ENCODE measurements at places on chromosomes 2 and 18.

GRCh38 chr18:11369556-11369955 lies 220.2 kb upstream of the PIEZO2 start:
- DNase-seq, result no peak

GRCh38 chr2:174613531-174613930 lies 15.9 kb upstream of the WIPF1 start:
- DNase-seq, result no peak

DNA sequence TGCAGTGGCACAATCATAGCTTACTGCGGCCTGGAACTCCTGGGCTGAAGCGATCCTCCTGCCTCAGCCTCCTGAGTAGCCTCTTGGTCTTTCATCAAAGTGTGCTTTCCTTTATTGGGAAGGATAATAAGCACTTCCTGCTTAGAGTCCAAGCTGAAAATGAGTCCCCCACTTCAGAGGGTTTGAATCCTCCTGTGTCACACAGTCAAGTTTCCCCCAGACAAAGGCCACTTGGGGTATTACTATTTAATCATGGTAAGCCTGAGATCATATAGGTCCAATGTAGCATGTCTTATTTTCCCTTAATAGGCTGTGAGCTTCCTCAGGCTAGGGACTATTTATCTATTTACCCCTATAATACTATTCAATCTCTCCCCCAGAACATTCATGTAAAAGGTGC lies 11.4 kb upstream of the KIAA2012 start:
- no peak for DNase-seq

DNA sequence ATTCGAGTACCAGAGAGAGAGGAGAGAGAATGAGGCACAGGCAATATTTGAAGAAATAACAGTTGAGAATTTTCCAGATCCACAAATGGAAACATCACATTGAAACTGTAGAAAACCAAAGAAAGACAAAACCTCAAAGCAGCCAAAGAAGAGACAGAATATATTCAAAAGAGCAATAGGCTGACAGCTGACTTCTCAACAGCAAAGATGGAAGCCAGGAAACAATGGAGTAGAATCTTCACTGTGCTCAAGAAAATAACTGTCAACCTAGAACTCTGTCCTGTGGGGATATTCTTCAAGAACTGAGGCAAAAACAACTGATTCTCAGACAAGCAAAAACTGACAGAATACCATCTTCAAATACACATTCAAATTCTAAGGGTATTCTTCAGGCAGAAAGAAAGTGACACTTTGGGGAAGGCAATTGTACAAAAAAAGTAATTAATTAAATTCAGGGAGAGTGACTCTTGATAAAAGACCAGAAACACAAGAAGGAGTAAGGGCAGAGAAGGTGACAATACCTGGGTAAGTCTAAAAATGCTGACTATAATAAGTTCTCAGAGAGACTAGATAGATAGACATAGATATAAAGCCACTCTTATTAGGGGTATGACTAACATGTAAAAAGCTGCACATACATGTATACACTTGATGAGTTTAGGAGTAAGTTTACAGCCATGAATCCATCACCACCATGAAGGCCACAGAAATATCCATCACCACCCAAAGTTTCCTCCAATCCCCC lies 25.6 kb downstream of the ANKMY1 start:
- DNase-seq, result no peak

DNA sequence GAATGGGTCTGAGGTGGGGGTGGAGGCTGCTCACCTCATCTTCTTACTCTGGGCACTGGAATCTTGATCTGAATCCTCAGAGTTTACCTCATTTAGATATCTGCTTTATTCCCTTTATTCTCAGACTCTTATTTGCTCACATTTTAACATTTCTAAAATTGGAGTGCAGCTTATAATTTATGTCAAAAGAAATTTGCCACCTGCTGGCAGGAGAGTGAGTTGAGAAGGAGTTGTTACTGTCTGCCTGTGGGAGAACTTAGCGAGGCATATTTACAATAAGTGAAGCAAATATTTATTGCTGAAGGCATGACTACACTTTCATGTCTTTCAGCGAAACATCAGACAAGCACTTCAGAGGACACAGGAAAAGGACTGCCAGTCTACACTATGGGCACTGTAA lies 16.4 kb upstream of the KIAA2012 start:
- DNase-seq, result no peak

- no peak for DNase-seq
Measured at GRCh38 chr2:37020212-37020886, 54.0 kb upstream of the STRN start.

GRCh38 chr2:60316381-60317033 lies 236.9 kb downstream of the BCL11A start:
- no peak for DNase-seq

GRCh38 chr2:78779761-78780160 lies 245.7 kb upstream of the REG3G start:
- DNase-seq, result no peak

- DNase-seq, result no peak
Measured at GRCh38 chr18:29012364-29012763, 835.4 kb upstream of the CDH2 start.

- DNase-seq, result no peak
Measured at GRCh38 chr2:38296197-38296780, 80.8 kb downstream of the ATL2 start.

DNA sequence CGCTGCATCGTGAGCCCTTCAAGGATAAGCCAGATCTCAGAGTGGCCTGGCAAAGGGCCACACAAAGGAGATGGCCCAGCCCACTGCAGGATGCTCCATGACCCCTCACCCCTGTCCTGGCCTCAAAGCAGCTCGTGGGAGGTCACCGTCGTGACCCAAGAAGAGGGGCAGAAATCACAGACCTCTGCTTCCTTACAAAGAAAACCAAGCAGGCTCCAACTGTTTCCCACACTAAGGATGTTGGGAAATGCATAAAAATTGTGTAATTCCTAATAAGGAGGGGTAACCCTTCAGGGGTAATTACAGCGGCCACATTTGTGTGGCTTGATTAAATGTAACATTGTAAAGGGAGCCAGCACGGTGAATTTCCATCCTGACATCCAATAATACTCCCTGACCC lies 102.3 kb downstream of the BOD1L2 start:
- no peak for DNase-seq

DNA sequence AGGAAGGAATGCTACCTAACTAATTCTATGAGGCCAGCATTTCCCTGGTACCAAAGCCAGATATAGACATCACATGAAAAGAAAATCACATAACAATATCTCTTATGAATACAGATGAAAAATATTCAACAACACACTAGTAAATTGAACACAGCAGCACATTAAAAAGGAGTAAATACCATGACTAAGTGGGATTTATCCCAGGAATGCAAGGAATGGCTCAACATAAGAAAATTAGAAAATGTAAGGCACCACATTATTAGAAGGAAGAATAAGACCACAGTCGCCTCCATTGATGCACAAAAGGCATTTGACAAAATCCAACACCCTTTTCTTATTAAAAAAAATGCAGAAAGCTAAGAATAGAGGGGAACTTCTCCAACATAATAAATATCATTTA lies 133.9 kb downstream of the TTC32 start:
- no peak for DNase-seq

DNA sequence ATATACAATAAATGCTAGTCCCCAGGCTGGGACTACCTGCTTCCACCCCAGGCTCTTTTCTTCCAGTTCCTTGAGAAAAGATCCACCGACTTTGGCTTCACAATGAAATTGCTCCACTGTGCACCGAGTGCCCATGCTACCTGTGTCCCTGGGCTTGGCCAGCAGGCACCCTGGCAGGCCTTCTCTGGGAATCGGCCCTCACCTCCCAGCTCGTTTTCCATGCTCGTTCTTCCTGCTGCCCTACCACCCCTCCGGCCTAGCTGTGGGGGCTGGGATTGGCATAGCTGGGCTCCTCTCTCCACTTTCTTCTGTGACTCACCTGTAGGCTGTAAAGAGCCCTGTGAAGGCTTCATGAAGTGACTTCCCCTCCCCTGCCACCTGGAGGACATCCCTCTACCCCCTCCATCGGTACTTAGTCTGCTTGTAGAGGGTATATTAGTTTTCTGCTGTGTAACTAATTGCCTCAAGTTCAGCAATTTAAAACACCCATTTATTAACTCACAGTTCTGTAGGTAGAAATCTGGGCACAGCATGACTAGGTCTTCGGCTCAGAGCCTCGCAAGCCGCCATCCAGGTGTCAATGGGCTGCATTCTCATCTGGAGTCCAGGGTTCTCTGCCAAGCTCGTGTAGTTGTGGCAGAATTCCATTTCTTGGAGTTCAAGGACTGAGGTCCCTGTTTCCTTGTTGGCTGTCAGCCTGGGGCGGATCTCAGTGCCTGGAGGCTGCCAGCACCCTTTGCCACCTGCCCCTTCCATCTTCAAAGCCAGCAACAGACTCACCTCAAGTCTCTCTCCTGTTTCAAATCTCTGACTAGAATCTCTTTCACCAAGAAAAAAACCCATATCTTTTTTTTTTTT lies 57.6 kb downstream of the DPYSL5 start:
- DNase-seq, result no peak

- DNase-seq, result no peak
Measured at GRCh38 chr2:126838716-126838985, 60.0 kb upstream of the TEX51 start.

GRCh38 chr18:22336406-22336805 lies 81.3 kb downstream of the CTAGE1 start:
- DNase-seq, result no peak

- DNase-seq, result no peak
Measured at GRCh38 chr2:69564604-69565003, 78.9 kb downstream of the AAK1 start.

DNA sequence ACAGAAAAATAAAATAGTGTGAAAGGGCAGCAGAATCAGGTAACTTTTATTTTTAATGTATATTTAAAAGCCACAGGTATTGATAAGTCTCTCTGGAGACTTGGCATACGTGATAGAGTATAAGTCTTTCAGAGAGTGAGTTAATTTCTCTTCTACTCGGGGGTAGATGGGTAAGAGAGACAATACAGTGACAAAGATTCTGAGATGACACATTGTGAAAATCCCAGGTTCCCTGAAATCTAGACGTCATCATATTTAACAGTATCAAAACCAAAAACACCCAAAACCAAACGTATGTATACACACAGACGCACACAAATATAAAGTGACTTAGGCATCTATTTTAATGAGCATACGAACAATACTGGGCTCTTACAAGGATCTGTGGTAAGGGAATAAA lies 33.3 kb downstream of the NIF3L1 start:
- DNase-seq, result no peak

DNA sequence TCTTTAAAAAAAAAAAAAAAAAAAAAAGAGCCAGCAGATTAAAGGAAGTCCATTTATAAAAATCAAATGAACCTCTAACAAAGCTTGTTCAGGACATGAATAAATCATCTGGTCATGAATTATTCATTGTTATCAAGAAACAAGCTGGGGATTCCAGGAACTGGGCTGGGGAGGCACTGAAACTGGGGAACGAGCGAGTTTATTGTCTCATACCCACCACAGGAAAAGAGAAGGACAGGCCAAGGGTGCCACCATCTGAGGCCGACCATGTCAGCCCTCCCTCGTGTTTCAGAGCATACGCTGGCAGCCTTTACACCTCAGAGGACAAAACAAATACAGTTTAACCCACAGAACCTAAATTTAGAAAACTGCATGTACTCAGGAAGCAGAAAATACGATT lies 164.2 kb downstream of the VWC2L start:
- peak; percentile 16 for DNase-seq

DNA sequence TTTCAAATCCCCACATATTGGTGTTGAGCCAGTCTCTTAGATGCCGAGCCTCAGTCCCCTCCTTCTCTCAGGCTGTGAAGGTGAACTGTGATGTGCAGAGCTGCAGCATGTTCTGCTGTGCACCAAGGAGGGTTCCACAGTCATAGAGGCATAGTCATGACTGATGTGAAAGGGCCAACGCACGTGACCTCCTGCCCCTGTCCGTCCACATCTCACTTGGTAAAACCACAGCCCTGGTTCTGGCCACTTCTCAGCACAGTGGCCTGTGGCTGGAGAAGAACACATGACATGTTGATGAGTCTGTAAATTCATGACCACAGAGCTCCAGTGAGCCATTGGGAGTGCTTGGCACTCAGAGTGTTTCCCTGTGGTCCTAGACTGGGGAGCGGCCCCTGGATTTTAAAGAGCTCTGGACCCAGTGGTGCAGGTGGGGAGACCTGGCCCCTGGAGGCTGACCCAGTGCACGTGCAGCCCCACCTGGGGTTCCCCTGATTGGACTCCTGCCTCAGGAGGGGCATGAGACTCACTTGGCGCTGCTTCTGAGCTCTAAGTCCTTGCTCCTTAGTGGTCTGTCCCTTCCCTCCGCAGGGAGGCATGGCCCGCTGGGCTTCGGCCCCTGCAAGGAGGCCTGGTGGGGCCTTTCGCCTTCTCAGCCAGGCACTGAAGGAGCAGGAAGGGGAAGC lies 25.3 kb downstream of the INPP4A start:
- DNase-seq, result no peak

DNA sequence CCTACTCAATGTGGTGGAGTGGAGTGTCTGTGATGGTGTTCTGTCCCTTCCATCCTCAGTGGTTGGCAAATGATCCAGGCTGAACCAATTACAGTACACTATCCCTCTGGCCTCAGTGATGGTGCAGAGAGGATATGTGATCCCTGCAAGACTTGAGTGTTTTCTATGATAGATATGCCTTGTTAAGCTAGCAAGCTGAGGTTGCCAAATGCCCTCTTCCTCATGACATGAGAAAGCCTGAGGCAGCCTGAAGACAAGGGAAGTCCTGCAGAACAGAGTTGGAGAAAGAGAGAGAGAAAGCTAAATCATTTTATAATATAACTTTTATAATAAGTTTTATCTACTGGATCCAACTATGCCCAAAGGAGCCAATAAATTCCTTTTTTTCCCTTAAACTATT lies 41.6 kb upstream of the GORASP2 start:
- DNase-seq, result no peak

GRCh38 chr2:169977530-169977929 lies 150.3 kb downstream of the UBR3 start:
- no peak for DNase-seq

DNA sequence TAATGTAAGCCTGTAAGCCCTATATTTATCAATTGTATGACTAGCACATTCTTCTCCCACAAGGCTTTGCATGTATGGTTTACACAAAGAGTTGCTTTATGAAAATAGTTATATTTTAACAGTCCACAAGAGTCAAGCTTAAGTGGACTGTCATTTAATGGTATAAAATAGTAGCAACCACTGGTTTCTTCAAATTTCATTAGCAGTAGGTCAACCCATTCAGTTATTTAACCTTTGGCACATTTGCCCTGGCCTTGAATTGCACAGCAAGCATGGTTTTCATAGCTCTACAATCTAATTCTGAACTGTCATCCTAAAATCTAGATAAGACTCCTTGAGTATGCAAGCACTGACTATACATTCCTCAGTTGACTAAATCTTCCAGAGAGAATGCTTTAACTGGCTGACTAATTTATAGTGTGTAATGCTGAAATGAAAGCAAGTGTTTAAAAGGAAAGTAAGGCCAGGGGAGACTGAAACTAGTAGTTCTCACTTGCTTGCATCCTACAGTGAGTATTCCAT lies 1.8 kb downstream of the DPP4 start:
- DNase-seq, result no peak

GRCh38 chr2:19319064-19319463 lies 39.4 kb downstream of the OSR1 start:
- no peak for DNase-seq

- no peak for DNase-seq
Measured at GRCh38 chr2:133943108-133943507, 310.8 kb upstream of the MGAT5 start.

Measured in activated CD8-positive, alpha-beta T cell treated with anti-CD3 and anti-CD28 coated beads for 36 hours (primary cell).